ENCODE measurements at places on chromosomes 7 and 10.

DNA sequence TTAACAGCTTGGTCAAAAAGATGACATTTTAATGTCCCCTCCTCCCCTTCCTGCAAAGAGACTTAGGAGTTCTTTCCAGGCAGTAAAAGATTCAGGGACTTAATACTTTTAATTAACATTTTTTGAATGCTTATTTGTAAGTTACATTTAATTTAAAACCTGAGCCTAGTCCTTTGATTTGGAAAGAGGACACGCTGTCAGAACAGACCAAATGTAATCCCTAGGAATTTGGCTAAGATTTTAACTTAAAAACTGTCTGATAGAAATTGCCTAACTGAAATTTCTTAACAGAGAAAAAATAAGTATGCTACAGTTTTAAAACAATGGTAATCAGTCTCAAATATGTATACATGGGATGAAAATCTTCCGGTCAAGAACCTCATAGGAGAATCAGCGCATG lies 98.5 kb downstream of the NRP1 start:
- DNase-seq, result no peak

DNA sequence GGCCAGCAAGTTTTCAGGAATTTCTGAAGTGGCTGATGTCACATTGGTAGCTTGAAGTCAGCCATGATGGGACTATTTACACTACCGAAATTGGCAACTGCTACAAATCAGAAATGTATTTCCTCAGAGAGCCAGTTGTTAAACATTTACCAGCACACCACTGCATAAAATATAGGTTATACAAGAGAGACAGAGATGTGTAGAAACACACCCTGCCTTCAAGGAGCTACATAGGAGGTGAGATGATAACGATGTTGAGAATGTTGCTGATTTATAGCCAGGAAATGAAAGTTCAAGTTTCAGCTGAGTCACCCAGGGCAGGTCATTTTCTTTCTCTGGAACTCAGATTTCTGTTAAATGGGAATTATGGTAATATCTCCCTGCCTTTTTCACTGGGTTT lies 46.0 kb upstream of the TCF7L2 start:
- no peak for DNase-seq

- DNase-seq, result no peak
These were observed 22.2 kb upstream of the LYZL1 start for GRCh38 chr10:29266641-29267040.

DNA sequence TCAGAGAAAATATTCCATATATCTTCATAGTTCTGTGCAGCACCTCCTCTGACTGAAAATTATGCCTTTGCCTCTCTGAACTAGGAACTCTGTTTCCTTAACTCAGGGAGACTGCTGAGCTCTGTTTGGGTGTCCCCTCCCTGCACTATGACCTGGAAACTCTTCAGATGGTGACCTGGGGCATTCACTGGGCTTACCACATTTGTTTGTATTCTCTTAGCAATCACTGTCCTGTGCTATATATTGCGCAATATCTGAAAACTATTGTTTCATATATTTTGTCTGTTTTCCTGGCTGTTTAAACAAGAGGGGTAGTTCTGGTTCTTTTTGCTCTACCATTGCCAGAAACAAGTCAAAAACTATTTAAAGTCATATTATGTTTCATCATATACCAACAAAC lies 181.8 kb upstream of the KIAA1217 start:
- no peak for DNase-seq

DNA sequence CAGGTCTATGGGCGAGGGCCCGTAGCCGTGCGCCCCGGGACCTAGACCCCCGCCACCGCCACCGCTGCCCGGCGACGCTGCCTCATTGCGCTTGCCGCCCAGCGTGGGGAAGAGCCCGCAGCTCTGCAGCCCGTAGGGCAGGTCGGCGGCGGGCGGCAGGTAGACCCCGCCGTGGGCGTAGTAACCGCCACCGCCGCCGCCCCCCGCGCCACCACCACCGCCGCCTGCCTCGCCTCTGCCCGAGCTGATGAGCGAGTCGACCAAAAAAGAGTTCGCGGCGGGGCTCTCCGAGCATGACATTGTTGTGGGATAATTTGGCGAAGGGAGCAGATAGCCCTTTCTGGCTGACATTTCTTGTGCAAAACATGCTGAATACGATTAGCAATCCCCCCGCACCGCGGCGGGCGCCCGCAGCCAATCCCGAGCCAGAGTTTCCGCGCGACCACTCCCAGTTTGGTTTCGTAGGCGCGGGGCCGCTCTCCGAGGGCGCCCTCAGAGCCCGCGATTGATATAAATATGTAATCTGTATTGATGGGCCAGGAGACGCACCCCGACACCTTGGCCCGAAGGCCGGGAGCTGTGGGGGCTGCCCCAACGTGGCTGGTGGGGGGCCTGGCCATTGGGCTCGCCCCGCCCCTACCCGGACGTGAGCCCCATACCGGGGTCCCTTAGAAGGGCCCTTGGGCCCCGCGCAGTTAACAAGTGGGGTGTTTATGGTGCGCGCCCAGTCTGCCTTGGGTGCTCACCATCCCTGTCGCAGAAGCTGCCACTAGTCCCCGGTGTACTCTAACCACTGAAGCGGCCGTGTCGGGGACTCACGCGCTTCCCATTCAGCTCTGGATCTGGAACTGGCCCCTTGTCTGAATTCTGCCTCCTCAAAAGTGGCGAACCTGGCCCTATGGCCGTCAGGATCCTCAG lies at the start of gene HOXA10:
Gene HOXA10, minus strand, starts transcription at position 365 of the 918 bp plus-strand sequence. Its CDS starts 14 bp downstream, at position 351.
- DNase-seq, result peak; percentile 61

DNA sequence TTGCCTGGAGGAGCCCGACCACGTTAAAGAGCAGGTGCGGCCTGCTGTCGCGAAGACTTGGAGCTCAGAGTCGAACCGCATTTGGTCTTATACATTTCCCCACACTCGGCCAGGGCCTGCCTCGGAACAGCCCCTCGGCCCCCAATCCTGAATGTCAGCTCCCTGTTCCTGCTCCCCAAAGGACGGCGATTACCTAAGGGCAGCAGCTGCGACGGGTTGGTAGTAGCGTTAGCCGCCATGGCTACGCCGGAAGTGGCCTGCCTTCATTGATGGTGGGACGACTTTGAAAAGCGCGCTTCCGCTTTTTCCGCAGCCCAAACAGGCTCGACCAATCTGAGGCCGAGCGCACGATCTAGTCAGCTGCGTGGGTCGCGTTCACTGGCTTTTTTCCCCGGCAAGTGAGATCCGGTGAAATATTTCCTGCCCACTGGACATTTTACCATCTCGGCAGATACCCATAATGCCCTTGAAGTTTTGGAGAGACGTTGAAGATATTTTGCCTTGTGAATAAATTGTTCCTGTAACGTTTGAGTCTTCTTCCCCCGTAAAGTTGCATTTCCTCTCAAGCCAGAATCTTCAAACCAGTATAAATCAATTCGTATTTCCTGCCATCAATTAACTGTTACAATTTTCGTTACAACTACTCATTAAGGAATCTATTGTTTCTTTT lies at the start of gene LSM5:
Gene LSM5, minus strand, starts transcription at position 254 of the 670 bp plus-strand sequence. Its CDS starts 15 bp downstream, at position 239.
- DNase-seq, result peak; percentile 91

GRCh38 chr7:42426163-42426562 lies 189.2 kb upstream of the GLI3 start:
- no peak for DNase-seq

DNA sequence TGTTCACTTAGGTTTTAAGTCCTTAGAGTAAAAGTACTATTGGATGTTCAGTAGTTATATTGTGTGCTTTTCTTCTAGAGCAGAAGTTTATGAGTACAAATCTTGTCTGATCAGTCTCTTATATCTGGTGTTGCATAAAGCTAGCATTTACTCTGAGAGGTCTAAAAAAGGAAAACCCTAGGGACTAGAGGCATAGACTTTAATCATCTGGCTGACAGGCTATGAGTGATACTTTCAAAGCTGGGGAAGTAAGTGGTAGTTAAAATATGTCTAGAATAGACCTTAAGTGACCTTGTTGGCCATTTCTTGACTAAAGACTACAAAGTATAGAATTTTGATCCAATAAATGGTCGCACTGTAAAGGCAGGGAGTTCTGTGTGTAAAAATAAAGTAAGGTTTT lies 32.9 kb upstream of the PHYHIPL start:
- no peak for DNase-seq

- no peak for DNase-seq
These were observed 202.8 kb downstream of the IPMK start for GRCh38 chr10:58064714-58065528.

GRCh38 chr7:26157520-26158105 lies 5.6 kb downstream of the NFE2L3 start:
- no peak for DNase-seq

- DNase-seq, result no peak
These were observed 31.1 kb downstream of the KAZALD1 start for GRCh38 chr10:101092881-101093354.

GRCh38 chr7:24660546-24660945 lies 87.3 kb downstream of the PALS2 start:
- no peak for DNase-seq

DNA sequence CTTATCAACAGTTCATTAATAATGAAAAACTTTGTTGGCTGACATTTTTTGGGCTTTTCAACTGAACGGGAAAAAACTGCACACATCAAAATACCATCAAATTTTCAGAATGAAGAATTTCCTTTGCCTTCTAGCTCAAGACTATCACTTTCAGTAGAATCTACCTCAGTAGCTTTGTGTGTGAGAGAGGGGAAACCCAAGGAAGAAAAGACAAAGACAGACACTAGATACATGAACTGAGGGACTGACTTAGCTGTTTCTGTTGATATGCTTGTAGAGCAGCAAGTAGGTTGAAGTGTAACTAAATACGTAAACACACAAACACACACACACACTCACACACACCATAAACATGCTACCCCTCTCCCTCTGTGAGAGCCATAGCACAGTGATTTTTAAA lies 257.1 kb downstream of the CDK14 start:
- DNase-seq, result no peak

DNA sequence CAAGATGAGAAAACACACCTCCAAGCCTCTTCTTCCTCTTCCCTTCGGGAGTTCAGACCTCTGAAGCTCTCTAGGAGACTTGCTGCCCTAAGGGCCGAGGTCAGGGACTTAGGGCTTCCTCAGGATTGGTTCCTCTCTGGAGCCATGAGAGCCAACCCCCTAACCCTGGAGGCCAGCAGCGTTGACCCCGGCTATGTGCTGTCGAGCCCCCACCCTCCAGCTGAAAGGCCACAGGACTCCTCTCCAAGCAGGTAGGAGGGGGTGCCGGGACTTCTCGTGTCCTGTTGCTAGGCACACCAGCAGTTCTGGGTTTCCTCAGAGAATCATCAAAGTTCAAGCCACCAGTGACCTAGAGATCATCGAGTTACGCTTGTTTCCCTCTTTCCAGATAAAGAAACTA lies 87.4 kb downstream of the ARHGAP22 start:
- DNase-seq, result no peak

- no peak for DNase-seq
These were observed 145.7 kb downstream of the PRPF18 start for GRCh38 chr10:13732465-13732881.

- DNase-seq, result no peak
These were observed 620.6 kb upstream of the ANKRD30A start for GRCh38 chr10:36504758-36505157.

GRCh38 chr7:139767561-139767982 lies 10.2 kb downstream of the HIPK2 start:
- DNase-seq, result no peak

DNA sequence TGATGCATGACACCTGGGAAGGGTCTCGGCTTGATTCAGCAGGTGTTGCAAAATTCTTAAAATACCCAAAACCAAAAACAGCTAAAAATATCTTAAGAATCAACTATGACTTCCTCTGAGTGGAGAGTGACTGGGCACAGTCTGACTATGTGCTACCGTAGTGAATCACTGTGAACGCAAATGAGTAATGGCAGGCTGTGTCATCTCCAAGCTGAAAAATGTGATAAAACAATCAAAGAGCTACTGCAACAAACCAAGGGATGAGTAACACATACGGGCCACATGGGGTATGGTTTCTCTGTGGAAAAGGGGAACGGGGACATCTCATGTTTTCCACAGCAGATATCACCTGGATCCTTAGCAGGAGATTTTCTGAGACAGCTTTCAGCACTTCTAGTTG lies 127.5 kb downstream of the ABCA13 start:
- DNase-seq, result no peak

GRCh38 chr7:150448789-150449147 lies 1.7 kb upstream of the GIMAP8 start:
- DNase-seq, result peak; percentile 71

GRCh38 chr7:83015916-83016315 lies 146.8 kb downstream of the PCLO start:
- no peak for DNase-seq

DNA sequence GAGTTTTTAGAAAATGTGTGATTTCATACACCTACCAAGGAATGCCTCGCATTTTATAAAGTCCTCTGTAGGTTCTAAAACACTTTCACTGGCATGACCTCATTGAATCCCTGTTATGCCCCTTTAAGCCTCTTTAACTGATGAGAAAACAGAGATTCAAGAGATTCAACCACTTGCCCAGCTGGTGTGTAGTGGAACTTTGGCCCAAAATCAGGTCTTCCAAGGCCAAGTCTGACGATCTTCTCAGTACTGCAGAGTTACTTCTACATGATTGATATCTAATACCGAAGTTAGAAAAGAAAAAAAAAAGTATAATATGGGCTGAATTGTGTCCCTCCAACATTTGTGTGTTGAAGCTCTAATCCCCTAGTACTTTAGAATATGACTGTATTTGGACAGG lies 202.0 kb downstream of the WDR11 start:
- no peak for DNase-seq

- no peak for DNase-seq
These were observed 226.6 kb downstream of the CREB5 start for GRCh38 chr7:28638914-28639313.

DNA sequence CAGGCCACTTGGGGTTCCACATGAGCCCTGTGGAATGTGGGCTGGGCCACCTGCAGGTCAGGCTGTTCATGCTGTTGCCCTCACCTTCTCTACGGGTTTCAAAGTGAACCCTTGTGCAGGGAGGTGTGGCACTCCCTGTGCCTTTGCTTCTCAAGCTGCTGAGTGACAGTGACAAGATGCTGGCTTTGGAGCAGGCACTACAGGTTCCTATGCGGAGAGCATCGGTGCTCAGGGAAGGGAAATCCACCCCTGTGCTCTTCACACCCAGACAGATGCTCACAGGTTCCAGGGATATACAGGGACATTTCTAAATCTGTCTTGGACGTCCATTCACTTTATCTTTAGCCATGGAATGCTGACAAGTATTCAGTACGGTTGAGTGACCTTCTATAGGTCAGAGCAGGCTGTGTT lies 1005.0 kb downstream of the LRMDA start:
- no peak for DNase-seq

GRCh38 chr10:124099604-124100003 lies 6.2 kb upstream of the CHST15 start:
- no peak for DNase-seq

- DNase-seq, result no peak
These were observed 1186.0 kb downstream of the SORCS3 start for GRCh38 chr10:105827133-105827532.

- peak; percentile 48 for DNase-seq
These were observed at the start of gene PRTFDC1 for GRCh38 chr10:24952143-24952706. PRTFDC1 (minus strand) TSS chr10:24952606; CDS start chr10:24952575, 31 bp downstream.

- no peak for DNase-seq
These were observed 35.7 kb upstream of the FGL2 start for GRCh38 chr7:77235276-77235675.
